NCI-H1417 treated with DMSO at 0.1 percent for 48 hours (cell line): ENCODE measurements at places on chromosomes 1 and 21.

DNA sequence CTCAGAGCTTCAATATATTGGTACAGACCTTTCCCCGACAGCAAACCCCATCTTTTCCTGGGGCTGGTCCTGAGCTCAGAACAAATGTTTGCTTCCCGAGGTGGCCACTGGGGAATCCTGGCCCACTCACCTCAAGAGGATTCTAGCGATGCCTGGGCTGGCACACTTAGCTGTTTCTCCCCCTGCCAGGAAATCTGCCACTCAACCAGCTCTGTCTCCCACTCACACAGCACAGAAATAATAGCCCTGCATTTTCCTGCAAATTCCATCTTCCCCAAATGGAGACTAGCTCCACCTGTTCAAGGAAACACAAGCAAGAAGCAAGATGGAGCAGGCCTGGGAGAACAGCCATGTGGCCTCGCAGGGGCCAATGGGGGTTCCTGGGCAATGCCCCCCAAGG is 21.1 kb downstream of the KCNN3 start:
- no peak for DNase-seq

GRCh38 chr1:174276087-174276486 is 116.8 kb downstream of the RABGAP1L start:
- no peak for DNase-seq

DNA sequence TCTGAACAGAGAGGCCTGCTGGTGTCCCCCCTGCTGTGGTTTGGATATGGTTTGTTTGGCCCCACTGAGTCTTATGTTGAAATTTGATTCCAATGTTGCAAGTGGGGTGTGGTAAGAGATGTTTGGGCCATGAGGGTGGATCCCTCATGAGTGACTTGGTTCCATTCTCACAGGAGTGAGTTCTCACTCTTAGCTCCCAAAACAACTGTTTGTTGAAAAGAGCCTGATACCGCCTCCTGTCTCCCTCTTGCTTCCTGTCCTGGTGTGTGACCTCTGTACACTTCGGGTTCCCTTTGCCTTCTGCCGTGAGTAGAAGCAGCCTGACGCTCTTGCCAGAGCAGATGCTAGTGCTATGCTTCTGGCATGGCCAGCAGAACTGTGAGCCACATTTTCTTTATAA is 60.5 kb downstream of the C21orf91 start:
- no peak for DNase-seq

DNA sequence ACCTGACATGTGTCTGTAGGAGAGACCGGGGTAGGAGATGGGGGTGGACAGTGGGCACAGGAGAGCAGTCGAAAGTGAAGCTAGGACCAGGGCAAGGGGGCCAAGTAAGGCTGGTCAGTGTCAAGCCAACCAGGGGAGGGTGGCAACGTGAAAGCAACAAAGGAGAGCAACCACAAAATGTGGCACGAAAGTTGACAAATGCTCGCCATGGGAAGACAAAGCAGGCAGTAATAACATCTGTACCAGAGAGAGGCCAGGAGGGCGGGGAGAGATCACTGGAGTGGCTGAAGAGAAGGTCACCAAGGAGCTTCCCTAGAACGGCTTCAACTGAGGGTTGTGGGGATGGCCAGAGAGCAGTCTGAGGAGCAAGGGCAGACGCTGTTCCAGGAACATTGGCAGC is 17.0 kb downstream of the QSOX1 start:
- no peak for DNase-seq

DNA sequence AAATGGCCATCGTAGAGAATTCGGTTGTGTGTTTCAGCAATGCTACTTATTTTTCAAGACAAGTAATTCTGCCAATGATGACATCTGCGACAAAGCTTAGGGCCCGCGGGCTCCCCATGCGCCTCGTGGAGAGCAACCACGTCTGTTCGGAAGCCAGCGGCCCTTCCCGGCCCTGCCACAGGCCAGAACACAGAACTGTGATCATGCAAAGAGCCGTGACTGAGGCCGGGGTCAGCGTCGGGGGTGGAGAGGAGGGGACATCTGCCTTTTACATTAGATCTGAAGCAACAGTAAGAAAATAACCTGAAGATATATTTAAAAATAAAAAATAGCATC is 103.7 kb downstream of the PGBD5 start:
- DNase-seq = no peak

DNA sequence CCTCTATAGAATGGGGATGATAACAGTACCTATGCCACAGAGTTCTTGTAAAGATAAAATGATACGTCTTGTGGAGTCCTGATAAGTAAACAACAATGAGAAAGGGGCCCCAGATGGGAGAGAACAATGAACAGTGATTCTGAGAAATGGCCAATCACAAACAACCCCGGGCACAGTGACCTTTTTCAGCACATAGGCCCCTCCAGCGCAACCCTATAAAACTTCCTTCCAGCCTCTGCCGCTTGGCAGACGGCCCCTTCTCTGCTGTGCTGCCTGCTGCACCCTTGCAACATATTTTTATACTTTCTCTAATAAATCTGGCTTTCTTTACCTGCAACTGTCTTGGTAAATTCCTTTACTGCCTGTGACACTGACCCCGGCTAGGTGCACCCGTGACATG is 8.9 kb downstream of the RCAN1 start:
- no peak for DNase-seq

DNA sequence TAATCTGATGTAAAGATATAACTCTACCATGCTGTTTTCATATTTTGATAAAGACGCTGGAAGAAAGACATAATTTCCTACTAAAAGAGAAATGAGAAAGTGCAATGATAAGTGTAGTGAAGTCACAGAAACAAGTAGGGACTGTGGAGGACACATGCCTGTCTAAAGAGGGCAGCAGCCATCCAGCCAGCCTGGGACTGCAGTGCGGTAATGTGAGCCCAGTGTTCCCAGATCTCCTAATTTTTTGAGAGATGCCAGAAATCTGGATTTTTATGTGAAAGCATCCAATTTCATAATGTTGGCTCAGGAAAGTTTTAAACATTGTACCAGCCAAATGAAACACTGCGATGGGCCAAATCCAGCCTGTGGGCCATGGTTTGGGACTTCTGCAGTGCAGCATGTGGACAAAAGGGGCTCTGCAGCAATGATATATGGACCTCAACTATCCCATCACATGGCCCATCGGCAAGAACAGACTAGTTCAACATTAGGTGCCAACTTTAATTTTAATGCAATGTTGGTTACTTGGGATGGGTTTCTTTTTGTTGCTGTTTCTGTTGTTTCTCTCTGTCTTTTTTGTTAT is 329.5 kb downstream of the LTN1 start:
- no peak for DNase-seq

DNA sequence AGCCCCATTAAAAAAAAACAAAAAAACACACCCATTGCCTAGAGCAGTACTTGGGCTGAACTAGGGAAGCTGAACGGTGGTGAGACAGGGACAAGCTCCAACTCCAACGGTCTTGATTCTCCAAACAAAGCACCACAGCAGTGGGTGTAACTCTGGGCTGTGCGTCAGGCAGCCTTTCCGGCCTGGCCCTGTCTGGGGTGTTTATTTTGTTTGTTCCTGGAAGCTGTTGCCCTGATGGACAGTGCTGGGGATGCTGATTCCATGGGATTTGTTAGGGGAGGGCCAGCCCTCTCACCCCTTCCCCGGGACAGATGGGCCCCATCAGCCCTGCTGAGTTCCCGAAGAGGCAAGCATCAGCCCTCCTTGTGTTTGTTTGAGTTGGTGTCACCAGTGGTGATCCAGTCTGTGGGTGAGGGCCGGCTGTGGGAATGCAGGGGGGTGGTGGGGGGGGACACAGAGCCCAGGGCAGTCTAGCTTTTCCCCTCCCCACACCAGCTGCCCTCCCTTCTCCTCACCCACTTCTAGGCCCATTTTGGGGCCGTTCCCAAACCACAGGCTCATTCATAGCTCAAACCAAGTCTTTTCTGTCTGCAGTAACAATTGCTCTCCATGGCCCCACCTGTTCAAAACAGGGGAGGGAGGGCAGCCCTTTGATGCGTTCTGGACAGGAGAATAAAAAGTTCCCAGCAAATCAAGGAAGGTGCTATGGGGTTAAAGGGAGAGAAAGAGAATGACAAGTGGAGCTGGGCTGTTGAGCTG is 4.5 kb downstream of the WNT2B start:
- DNase-seq = no peak

DNA sequence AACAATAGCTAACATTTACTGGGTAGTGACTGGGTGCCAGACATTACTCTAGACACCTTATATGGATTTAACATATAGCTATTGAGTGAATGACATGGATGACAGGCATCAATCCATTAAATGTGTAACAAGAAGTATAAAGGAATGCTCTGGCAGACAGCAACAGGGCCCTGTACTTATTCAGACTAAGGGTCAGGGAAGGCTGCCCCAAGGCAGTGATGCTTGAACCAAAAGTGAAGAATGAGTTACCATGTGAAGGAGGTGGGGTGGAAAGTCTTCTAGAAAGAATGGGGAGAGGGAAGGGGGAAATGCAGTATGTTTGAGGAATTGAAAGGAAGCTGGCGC is 8.3 kb upstream of the PTPRF start:
- DNase-seq = no peak

DNA sequence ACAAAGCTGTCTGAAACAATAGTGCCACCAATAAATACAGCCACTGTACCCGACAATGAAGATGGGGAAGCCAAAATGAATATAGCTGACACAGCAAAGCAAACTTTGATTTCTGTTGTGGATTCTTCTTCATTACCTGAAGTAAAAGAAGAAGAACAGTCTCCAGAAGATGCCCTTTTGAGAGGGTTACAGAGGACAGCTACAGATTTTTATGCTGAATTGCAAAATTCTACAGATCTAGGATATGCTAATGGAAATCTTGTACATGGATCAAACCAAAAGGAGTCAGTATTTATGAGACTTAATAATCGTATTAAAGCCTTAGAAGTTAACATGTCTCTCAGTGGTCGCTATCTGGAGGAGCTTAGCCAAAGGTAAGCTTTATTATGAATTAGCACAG is 56.6 kb downstream of the SUCO start:
- DNase-seq = no peak

DNA sequence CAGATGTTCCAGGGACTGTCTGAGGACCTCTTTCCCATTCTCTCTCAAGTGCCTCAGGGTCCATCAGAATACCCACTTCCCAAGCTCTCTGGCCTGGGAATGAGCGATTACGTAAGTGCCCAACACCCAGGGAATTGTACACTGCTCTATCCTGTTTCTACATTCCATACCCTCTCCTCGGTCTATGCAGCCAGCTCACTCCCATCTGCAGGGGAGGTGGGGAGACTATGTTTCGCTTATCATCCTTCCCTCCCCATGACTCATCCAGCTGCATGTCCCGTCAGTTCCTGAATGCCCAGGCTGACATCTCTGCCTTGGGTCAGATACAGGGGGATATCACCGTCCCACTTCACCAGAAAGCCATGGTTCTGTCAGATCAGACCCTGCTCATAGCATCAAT is 34.5 kb upstream of the CD1D start:
- DNase-seq = no peak

GRCh38 chr21:43593078-43593477 is 66.2 kb downstream of the HSF2BP start:
- DNase-seq = no peak

- no peak for DNase-seq
Measured at GRCh38 chr1:58724483-58724882, 24.6 kb upstream of the MYSM1 start.

DNA sequence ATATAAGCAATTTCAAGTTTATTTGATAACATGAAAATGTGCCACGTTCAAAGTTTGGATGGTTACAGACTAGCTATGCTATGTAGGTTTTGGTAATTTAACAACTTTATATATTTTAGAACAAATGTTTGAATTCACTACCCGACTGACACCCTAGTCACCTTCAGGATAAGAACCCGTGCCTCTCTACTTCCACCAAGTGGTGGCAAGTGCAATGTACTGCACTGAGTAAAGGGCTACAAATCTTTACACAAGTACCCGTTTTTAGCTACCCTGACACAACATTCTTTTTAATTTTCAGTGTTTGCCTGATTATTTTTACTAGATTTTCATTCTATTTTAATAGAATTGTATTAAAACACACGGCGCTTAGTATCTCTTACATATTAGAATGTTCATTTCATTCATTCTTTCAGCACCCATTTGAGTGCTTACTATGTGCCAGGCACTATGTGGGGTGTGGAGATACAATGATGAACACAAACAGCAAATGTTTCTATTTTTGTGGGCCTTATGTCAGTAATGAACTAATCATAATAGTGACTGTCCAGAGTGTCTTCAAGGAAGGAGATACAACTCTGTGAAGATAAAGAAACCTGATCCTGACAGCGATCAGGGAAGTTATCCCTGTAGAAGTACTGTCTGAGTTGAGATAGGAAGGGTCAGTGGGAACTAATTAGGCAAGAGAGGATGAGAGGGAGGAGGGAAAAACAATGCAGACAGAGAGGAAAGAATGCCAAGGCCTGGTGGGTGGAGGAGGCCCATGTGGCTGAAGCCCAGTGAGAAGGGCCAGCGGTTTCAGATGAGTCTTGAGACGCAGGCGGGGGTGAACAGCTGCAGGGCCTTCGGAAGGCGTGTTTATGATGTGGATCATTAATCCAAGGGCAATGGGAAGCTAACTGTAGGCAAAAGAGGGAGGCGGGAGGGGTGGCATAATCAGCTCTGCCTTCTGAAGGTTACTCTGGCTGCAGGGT is 3.8 kb downstream of the LCA5L start:
- no peak for DNase-seq

DNA sequence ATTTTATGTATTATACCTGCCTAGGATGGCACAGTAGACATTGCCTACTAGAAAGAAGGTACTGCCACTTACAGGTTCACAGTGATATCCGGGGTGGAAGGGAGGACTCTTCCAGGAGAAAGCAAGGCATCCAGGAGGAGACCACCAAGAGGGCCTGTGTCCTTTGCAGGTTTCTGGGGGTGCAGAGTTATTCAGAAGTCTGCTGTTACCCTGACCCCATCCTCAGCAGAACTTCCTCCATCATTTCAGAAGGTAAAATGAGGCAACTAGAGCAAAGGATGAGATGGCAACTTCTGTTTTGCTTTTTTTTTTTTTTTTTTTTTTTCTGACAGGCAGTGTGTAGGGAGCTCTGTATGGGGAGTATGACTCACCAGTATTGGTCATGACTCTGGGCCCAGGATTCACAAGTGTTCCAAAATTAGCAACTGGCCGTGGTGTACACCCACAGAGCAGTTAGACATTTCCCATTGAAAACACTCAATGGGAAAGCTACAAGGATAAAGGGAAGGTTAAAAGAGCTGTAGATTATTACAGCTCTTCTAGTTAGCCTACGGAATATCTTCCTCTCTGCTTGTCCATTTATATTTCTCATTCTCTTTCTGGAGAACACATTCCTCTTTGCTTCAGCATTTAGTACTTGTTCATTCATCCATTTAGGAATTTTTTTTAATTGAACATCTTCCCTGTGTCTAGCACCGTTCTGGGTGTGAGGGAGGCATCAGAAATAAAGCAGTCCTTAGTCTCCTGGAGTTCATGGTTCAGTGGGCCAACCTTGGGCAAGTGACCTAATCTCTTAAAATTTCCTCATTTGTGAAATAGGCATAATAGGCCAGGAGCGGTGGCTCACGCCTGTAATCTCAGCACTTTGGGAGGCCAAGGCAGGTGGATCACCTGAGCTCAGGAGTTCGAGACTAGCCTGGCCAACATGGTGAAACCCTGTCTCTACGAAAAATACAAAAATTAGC is 50.5 kb upstream of the PPP2R5A start:
- no peak for DNase-seq

- no peak for DNase-seq
Measured at GRCh38 chr1:3443807-3444206, 10.7 kb upstream of the ARHGEF16 start.
